ENCODE measurements at places on chromosomes 12 and 14.

GRCh38 chr12:117525766-117526165 lies 164.3 kb upstream of the NOS1 start:
- DNase-seq: no peak

DNA sequence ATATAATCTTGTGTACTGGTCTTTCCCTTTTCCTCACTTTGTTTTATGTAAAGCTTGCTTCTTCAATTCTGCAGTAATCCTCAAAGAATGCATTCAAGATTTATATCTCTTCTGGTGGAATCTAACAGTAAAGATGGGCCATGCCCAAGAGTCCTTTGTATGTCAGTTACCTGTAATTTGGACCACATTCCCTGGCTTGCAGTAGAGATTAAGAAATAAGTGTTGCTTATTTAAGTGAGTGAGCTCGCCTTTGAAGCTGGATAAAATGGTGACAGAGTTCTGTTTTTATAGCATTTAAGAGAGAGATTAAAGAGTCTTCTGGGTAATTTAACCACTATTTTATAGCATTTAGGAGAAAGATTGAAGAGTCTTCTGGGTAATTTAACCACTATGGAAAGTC lies 262.1 kb upstream of the ATP2B1 start:
- DNase-seq: no peak

DNA sequence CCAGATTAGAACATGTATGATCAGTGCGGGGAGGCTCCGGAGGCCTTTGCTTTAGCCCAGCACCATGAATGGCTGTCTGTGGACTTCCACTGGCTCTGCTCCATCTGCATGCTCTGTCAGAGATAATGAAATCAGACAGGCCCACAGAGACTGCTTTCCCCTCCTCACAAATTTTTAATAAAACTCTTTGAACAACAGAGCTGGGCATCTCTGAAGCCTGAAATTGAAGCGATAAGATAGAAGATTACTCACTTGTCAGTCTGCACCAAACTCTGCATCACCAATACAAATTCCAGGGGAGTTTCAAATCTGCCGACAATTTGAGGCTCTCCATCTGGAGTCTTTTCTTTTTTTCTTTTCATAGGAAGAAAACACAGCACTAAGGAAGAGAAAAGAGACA lies 110.0 kb downstream of the DYRK2 start:
- DNase-seq: no peak

- DNase-seq: peak; percentile 76
Measured at GRCh38 chr14:65321370-65321875, 91.1 kb upstream of the FUT8 start.

GRCh38 chr12:69425417-69425816 lies 44.8 kb upstream of the FRS2 start:
- DNase-seq: no peak
